ENCODE measurements at places on chromosomes 12 and 14.

DNA sequence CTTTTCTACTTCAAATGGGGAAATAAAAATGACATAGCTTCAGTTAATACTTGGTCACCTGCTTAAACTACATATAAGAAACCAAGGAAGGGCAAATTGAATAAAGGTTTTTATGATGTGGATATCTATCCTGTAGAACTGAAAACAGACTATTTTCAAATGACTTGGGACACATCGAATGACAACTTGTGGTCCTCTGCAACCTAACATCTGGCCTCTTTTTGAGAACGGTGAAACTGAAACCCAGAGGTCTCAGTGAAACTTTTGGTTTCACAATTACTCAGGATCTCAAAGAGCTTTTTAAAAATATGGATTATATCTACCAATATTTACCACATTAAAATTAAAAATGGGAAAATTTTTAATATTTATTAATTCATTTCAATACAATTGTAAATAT lies 65.2 kb downstream of the PPP2R5E start:
- DNase-seq, result no peak

- no peak for DNase-seq
Observed at GRCh38 chr14:74593241-74593953, 18.6 kb downstream of the LTBP2 start.

DNA sequence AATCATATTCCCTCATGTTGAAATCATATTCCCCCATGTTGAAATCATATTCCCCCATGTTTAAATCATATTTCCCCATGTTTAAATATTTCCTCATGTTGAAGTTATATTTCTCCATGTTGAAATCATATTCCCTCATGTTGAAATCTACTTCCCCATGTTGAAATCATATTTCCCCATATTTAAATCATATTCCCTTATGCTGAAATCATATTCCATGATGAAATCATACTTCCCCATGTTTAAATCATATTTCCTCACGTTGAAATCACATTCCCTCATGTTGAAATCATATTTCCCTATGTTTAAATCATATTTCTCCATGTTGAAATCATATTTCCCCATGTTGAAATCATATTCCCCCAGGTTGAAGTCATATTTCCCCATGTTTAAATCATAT lies 34.6 kb upstream of the ADGRD1 start:
- DNase-seq, result no peak

DNA sequence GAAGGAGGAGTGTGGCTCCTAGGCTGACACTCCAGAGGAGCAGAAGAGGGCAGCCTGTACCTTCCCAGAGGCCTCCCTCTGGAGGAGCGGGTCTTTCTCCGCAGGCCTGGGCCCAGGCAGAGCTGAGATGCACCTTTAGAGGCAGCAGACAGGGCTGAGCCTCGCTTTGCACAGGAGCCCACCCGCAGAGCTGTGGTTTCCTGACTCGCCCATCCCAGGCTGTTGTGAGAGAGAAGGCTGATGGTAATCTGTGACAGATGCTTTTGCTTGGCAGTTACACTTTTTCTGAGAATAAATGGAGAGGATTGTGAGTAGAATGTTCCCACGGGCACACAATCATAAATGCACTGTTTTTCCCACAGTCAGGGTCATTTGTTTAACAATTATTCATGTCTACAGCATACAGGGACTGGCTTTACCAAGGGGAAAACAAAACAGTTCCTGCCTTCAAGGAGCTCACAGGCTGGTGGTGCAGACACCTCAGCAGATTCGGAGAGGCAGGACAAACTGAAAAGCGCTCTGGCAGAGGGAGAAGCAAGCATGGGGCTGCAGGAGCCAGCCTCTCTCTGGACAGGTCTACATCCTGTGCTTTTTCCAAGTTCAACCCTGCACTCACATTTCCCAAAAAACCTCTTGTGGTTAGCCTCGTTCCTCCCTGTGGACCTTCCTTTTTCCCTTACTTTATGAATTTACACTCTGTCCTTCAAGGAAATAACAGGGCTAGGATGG lies 13.9 kb downstream of the EVL start:
- DNase-seq, result no peak

- no peak for DNase-seq
Observed at GRCh38 chr12:23361971-23362370, 587.5 kb downstream of the SOX5 start.

GRCh38 chr14:61174987-61175386 lies 106.2 kb downstream of the TMEM30B start:
- DNase-seq, result no peak

DNA sequence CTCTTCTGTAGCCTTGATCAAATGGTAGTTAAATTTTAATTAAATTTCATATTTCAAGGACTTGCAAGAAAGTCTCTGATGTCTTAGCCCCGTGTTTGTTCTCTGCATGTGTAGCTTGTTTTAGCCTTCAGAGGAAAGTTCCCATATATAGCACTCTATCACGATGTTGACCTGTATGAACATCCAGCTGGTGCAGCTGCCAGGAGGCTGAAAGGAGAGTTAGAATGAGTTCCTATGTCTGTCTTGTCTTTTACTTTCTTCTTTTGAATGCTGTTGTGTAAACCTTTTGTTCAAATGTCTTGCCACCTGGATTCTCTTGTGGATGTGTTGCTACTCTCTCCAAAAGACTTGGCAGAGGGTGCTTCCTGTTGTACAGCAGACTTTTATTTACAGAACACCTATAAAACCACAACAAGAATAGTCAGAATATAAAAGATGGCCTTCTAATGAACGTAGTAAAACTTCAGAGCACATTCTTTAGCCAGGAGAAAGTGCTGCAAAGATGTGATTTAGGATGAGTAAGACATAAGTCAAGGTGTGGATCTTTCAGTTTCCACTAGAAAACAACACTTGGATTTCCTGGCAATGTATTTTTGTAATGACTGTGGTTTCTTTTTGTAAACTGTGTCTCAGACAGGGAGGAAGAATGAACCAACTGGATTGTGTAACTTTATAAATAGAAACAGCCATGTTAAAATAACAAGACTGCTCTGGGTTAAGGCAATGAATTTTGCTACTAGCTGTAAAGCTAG lies 17.2 kb downstream of the NAV3 start:
- DNase-seq, result no peak

DNA sequence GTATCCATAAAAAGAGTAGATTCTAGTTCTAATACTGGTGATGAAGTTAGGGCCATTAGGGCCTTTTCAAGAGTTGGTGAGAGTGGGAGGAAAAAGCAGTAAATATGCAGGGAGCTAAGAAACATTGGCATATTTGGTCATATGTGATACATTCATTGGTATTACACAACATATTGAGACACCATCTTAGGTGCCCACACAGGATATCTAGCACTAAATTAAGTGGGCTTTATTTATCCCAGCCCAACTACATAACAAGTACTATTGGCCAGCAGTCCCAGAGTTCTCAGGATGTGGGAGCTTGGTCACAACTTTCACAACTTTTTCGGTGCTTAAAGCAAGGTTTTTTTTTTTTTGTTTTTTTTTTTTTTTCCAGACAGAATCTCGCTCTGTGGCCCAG lies 2.0 kb upstream of the ING4 start:
- DNase-seq, result no peak

DNA sequence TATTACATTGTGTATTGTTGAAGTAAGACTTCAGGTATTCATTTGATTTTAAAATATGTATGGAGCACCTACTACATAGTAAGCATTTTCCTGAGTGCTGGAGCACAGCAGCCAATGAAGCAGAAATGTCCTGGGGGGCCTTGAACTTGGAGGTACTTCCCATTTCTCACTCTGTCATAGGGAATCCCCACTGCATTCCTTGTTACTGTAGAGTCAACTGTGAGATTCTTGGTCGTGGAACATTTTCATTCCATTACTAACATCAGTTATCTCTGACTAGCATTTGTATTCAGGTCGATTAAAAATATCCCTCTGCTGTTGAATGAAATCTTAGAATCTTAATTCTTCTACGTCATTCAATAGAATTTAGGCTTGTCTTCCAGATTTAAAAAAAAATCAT lies 66.7 kb downstream of the PDE3A start:
- DNase-seq, result no peak

- peak; percentile 29 for DNase-seq
Observed at GRCh38 chr12:93060666-93061472, 131.8 kb upstream of the EEA1 start.

DNA sequence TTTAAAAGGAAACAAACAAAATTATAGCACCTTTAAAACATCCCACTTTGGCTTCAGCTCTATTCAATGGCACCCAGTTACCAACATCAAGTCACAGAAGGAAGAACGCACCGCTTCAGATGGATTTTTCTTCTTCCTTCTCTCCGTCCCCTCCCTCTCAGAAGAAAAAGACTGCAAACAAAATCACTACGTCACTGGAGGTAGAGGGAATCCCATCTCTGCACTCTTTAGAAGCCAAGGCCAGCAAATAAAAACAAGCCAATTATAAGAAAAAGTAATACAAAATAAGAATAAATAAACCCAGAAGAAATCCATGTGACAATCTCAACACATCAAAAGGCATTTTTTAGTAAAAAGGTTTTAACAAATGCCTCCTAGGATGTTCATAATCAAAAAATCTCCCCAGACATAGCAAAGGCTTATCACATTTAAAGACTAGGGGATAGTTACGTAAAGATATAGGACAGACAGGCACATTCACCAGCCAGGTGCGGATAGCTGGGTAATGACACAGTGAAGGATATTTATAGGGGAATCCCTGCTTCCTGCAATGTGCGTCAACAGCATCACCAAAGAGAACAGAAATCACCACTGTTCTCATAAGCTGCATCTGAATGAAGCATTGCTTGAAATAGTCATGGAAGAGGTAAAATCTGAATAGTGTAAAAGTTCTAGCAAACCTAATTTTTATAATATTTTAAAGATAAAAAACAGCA lies 89.4 kb downstream of the R3HDM2 start:
- no peak for DNase-seq

DNA sequence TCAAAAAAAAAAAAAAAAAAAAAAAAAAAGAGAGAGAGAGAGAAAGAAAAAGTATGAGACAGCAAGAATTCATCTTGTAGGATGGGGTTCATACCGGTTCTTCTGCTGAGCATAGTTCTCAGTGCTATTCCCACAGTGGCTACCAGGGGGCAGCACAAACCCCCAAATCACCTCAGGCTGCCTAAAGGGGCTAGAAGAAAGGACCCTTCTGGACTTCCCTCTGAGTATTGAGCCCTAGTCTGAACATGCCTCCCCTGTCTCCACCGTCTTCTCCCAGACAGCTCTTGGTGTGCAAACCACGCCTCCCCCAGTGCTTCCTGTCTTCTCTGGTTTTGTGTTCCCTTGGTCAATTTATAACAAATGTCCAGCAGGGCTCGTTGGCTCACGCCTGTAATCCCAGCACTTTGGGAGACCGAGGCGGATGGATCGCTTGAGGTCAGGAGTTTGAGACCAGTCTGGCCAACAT lies 31.3 kb upstream of the SMUG1 start:
- DNase-seq, result peak; percentile 28
